Stimulated activated CD4-positive, alpha-beta T cell treated with anti-CD3 and anti-CD28 coated beads, Interleukin-2, amount 100 ng/mL, for 48 hours (primary cell): ENCODE measurements at places on chromosomes 1 and 21.

GRCh38 chr1:9183898-9184297 is 50.7 kb upstream of the H6PD start:
- no peak for DNase-seq

GRCh38 chr1:41664861-41665640 is 180.6 kb upstream of the EDN2 start:
- DNase-seq, result no peak

DNA sequence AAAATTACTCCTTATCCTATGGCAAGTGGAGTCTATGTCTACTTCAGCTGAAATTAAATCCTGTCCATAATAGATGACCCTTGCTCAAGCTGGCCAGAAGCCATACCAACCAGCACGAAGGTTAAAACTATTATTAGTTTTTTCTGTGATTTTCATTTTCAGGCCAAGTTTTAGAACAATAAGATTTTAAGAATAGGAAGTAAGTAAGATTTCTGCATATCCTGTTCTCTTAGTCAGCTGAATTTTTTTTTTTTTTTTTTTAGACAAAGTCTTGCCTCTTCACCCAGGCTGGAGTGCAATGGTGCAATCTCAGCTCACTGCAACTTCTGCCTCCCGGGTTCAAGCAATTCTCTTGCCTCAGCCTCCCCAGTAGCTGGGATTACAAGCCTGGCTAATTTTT is 6.1 kb upstream of the RBP7 start:
- DNase-seq, result no peak

GRCh38 chr1:61612602-61613001 is 112.3 kb downstream of the TM2D1 start:
- DNase-seq, result no peak

DNA sequence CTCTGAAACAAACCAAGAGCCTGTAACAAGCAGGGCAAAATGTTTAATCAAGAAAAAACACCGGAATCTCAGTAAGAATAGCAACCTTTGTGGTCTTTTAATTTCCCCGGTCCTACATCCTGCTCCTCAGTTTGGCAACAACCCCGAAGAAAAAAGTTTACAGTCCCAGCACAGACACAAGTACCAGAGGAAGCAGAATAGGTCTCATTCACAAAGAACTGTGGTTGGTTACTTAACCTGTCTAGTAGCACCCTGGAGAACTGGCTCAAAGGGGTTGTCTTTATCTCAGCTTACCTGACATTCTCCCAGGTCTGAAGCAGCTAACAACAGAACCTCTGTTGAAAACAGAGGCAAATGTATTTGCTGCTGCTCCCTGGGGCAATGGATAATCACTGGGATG is 399.3 kb downstream of the AJAP1 start:
- DNase-seq, result no peak

- DNase-seq, result no peak
These were observed 38.2 kb upstream of the PLA2G5 start for GRCh38 chr1:20031836-20032235.

DNA sequence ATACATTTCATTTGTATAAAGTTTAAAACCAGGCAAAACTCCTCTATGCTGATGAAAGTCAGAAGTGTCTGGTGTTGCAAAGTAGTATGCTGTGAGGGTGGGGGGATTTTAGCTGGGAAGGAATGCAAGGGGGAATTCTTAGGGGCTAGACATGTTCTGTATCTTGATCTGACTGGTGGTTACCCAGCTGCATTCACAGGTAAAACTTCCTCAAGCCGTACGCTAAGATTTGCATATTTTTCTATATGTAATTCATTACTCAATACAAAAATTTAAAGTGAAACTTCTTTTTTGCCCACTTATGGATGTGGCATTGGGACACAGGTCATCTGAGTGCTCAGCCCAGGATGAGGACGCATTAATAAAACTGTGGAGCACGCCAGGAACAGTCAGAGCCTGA is 323.3 kb downstream of the PAPPA2 start:
- no peak for DNase-seq

GRCh38 chr1:169689395-169689794 is 22.0 kb downstream of the SELL start:
- no peak for DNase-seq

DNA sequence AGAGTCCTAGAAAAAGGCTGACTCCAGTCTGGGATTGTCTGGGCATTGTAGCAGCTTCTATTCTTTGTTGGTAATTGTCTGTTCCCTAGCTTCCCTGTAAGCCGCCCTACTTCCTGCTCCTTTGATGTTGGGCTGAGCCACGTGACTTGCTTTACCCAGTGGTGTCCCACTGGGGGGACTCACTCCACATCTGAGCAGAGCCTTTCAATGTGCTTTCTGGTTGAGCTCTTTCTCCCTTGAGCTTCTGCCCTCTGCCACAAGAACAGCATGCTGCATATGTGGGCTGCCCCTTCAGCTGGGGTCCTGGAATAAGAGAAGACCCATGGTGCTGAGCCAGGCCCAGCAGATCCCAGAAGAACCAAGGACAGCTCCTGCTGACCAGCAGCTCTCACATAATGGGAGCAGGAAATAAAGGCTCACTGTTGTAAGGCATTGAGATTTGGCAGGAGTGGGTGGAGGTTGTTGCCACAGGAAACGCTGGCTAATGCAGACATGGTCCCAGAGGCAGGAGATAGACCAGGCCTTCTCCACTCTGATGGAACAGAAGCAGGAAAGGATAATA is 276.3 kb upstream of the GJB5 start:
- DNase-seq, result no peak

DNA sequence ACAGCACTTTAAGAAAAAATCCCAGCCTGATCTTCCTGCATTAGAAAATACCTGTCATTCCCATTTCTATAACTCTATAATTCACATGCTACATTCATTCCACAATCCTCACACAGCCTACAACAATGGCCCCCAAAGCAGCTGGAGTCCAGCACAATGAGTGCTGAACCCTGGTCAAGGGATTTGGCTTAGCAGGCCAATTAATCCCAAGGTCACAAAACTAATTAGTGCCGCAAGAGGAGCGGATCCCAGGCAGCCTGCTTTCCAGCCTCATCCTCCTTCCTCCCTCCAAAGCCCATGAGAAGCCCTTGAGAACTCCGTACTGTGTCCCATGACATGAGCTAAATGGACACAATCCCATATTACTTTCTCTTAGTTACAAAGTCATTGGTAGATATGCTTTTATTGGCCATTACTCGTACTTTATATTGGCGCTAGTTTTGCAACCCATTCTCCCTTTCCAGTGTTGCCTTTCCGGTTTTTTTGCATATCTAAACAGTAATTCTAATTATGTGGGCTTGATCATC is 94.8 kb downstream of the DAB1 start:
- no peak for DNase-seq

DNA sequence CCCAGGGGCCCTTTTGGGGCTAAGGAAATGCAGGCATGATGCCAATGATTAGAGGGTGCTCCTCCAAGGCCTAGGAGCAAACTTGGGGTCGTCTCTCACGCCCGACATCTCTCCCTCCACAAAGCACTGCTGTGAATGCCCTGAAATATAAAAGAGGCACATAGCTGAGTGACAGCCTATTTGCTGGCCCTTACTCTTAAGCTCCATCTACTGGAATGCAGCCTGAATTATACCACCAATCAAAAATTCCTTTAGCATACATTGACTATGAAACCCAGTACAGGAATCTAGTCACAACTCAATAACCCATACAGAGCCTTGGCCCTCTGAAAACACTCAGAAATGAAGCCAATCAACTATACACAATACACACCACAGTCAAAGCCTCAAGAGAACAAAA is 105.5 kb downstream of the LRIG2 start:
- DNase-seq, result no peak

DNA sequence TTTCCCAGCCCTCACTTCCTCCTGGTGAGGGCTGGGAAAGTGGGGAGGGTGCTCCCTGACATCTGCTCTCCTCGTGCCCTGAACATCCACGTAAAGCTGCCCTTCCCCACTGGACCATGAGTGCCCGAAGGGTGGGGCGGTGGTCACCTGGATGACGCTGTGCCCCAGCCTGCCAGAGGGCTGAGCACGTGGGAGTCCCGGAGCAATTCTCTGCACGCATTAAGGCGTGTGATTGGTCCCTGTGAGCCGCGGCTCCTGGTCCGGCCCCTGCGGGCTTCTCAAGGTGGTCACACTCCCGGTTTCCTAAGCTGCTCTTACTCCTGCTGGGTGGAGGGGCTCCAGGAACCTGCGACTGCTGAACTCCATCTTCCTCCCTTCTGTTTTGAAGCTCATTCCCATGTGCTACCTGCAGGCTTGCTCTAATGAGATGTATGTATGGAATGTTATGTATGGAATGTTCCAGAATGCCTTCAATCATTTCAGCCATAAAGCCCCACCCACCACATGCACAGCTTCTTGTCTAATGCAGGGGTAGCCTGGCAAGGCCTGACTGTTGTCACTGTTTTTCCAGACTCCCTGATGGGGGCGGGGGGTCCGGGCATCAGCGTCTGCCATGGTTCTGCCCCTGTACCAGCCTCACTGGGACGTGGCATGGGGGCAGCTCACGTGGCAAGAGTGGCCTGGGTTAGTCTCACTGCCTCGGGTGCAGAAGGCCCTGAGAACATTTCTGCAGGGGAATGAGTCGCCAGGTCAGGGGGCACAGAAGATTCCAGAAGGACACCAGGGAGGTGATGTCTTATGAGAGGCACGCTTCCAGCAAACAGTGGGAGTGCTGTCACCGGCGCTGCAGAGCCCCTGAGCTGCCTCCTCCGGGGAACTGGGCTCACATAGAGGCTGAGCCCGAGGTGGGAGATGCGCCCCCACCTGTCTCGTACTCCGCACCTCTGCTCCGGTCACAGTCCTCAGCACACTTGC is 19.4 kb downstream of the KRTAP10-1 start:
- no peak for DNase-seq

- no peak for DNase-seq
These were observed 3.5 kb downstream of the MINDY1 start for GRCh38 chr1:151003180-151003579.

DNA sequence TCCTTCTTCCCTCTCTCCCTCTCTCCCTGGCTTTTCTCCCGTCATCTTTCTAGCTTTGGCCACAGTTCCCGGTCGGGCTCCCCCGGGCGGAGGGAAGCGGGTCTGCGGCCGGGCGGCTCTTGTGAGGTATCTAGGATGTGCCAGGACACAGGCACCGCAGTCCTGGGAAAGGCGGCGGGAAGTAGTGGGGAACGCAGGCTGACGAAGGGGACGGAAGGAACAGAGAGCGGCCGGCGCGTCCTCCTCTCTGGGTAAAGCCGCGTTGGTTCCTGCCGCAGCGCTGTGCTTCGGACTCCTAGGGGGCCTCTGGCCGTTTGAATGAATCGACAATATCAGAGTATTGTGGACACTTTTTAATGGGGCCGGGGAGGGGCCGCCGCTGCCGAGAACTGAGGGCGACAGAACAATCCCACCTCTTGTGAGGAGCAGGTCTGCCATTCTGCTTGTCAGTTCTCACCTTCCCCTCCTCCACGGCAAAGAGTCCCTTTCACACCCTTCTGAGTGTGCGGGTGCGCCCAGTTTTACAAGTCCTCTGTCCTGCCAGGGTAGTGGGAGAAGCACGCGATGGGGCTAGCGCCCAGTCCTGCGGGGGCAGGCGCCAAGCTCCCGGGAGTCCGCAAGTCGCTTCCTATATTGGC is 1.2 kb upstream of the LHX9 start:
- DNase-seq, result no peak

- DNase-seq, result no peak
These were observed 1.0 kb downstream of the GALNT2 start for GRCh38 chr1:230067871-230068620.

DNA sequence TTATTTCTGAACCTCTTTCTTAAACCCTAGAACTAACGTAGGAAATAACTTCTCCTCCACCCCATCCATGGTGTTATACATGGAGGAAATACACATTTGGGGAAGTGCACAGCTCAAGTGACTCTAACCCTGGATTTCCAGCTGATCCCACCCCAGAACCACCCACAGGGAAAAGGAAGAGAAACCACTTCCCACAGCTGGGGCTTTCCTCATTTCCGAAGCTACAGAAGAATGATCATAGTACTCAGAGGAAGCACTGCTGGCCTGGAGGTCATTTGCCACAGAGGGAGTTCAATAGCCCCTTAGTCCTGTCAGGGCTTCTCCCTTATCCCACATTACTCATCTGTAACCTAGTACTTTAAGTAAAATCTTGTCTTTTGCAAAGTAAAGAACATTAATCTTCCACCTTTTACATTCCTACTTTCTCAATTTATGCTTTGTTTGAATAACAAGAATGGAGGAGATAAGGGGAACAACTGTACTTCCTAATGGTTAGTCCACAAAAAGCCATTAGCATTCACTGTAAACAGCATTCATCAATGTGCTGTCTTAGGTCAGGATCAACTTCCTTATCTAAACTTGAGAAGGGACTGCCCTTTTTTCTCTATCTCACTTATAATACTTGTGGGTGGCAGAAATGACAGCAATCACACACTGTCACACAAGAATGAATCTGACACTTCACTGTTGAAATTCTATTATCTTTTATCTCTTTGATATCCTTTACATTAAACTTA is 63.0 kb upstream of the RGS1 start:
- no peak for DNase-seq
